Fibroblast of upper back skin (primary cell): ENCODE measurements at places on chromosomes 7 and 10.

DNA sequence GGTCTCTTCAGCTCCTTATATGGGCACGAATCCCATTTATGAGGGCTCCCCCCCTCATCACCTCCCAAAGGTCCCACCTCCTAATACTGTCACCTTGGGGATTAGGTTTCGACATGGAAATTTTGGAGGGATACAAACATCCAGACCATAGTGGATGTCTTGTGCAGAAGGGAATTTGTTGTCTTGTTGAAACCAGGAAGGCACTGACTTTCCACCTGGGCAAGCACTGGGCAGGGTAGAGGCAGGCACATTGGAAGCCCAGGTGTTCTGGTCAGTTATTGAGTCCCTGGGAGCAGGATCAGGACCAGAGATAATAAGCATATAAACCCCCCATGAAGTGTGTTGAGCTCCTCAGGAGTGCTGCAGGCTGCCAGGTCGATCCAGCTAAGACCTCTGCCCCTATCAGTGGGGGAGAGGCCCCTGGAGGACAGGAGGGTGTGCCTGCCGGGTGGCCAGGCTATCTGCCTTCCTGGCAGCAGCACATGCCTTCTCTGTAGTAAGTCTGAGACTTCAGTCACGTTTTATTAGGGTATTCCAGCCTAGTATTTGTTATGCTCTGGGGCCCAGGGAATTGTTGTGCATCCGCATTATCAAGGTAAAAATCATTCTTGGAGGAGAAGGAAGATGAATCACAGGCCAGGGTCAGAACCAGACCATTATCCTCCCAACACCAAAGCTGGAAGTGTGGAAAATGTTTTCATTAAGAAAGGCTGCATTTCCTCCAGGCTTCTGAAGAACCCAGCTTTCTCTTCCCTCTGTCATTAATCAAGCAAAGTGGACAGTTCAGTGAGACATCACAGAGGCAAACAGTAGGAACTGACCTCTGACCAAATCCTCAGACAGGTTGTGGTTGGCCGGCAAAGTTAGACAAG, 503.1 kb downstream of the GRID1 start:
- no peak for DNase-seq

GRCh38 chr7:13282377-13282980, 595.0 kb downstream of the ARL4A start:
- DNase-seq, result peak; percentile 34

DNA sequence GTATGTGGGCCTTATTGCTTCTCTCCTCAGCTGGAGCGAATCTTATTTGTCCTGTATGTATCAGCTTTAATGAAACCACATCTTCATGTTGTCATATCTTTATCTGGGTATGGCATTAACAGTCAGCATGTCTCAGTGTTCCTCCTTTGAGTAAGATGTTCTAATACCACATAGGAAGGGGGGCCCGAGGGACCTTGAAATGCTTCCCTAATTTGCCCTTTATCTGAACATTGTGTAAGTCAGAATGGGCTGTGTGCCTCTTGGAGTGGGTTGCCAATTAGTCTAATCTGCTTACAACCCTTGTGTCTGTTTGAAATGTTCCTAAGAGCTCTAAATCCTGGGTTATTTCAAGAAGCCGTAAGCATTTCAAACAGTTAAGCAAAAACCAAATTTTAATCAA, 623.8 kb downstream of the SUGCT start:
- no peak for DNase-seq

- DNase-seq, result peak; percentile 31
These were observed 104.7 kb downstream of the NPSR1 start for GRCh38 chr7:34762764-34763163.

- DNase-seq, result no peak
These were observed 40.9 kb downstream of the PPIF start for GRCh38 chr10:79387974-79388850.

GRCh38 chr10:114294549-114294948, 55.5 kb downstream of the VWA2 start:
- DNase-seq, result no peak

GRCh38 chr10:89301721-89302445, at the start of gene IFIT2:
Gene IFIT2 (plus strand): TSS chr10:89302046. CDS start chr10:89302124, 78 bp downstream.
- DNase-seq, result peak; percentile 61

- no peak for DNase-seq
These were observed 559.2 kb downstream of the PTPRN2 start for GRCh38 chr7:158028290-158028941.
